Activated CD8-positive, alpha-beta memory T cell treated with anti-CD3 and anti-CD28 coated beads for 48 hours (primary cell): ENCODE measurements at places on chromosomes 2 and 18.
A peak's percentile ranks its signal among the peaks of the same experiment; 100 is the strongest.

DNA sequence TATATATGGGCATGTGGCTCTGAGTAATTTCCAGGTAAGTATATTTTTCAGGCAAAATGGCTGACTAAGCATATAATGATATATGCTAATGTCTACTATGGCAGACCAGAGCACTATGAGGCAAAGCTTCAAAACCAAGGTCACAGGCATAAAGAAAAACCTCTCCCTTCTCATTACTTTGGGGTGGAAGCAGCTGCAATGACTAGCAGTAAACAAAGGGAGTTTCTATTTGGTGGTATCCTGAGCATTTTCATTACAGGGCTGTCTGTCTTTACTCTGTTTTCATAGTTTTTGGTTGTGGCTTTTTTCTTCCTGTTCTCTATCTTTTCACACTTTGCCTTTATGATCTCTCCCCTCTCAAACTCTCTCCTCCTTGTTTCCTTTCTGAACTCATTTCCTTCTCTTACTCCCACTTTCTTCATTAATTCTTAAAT lies 15.6 kb downstream of the PDE6D start:
- no peak for DNase-seq

DNA sequence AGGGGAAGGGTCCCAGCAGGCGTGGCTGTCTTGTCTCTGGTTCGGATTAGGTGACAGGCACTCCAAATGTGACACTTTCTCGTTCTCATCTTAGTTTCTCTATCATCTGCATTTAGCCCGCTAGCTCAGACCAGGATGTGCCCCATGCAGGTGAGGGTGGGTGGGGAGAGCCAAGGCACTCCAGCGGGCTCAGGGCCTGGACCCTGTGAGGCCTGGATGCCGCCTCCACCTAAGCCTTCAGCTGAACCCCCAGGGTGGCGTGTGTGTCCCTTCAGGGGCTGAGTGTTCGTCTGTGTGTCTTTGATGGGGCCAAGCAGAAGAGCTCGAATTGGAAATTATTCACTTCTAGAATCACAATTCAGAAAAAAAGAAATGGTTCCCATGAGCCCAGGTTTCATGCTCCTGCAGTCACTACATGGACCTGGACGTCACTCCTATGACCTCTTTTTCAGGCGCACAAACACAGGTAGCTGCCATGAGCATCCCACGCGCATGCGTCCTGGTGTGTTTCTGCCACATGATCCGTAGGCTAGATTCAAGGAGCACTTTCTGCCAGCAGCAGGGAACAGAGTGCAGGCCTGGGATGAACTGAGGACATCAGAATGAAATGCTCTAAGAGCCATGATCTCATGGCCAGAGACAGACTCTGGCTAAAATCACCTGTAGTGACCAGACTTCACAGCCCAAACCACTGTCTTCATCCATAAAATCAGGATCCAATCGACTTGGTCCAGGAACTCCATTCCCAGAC lies 25.8 kb downstream of the CIDEA start:
- DNase-seq: no peak

GRCh38 chr18:48806551-48807261 lies 144.1 kb downstream of the SMAD7 start:
- DNase-seq: no peak

DNA sequence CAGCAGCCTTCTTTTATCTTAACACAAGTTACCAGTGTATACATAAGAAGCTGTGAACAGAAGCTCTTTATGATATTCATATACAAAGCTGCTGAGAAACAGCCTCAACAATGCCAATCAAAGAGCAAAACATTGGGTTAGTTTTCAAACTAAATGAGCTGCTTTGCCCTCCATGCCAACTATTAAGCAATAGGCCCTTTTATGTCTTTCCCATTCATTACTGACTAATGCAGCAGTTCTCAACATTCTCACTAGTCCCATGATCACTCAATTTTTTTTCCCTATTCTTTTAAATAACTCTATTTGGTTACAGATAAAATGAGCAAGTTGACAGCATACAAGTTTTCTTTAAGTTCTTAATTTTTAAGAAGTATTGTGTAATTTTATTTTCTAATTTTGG lies 57.9 kb upstream of the FRZB start:
- DNase-seq: no peak

DNA sequence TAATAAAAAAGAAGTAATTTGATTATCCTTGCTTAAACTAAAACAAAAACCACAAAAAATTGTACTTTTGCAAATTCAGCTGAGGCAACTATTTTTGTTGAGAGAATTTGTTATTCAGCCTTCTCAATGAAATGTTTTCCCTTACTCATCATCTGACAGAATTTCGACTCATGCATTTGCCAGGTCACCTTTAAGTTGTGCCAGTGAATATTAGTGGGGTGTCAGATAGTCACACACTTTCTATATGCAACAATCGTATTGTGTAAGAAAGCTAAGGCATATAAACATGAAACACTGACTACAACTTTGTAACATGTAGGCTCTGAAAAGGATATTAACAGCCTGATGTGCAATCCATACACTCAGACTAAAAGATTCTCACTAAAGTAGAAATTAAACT lies 1653.1 kb upstream of the SLC39A10 start:
- DNase-seq: no peak

- DNase-seq: peak; percentile 45
These were observed 1.2 kb downstream of the ZFP36L2 start for GRCh38 chr2:43225093-43225787.

DNA sequence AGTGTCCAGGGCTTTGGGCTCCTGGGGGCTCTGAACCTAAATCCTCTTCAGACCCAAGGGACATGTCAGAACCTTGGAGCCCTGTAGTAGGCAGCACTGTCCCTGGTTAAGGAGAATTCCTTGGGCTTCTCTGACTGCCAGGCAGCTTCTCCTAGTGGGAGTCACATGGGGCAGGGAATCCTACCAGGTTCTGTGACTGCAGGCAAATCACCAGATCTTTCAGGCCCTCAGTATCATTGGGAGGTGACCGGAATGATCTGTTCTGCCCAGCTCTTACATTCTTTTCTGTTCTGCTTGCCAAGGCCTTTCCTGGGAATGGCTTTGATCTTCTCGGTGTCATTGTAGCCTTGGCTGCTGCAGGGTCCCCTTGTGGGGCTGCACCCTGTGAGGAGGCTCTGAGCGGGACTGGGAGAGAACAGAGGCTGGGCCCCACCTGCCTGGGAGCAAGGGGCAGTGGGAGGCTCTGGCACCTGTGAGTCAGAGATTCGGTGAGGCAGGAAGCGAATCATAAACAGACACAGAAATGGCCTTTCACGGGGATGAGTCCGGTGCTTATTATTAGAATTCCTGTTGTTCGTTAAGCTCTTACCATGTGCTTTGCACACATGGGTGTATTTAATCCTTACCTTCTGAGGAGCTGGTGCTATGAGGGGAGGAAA lies 14.1 kb downstream of the CEP68 start:
- no peak for DNase-seq

DNA sequence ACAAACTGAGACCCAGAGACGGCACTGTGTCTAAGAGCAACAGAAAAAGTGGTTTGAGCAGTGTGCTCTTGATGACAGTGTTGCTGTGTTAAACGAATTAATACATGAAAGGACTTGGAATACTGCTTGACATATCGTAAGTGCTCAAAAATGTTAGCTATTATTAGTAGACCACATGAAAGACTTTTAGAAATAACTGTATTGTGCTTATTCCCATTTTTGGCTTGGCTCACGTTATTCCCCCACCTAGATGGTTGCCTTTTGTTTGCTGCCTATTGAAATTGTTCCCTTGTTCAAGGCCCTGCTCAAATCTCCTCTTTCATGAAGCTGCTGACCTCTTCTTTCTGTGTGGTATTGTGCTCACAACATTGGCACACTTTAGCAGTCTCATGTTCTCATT lies 27.8 kb upstream of the C2orf74 start:
- no peak for DNase-seq
